ENCODE measurements at places on chromosomes 13 and 19. TPM values are rescaled to one million over a fixed set of nuclear protein-coding genes. Genes with fewer than 3 reads are reported as not detected.

- DNase-seq, result no peak
- no peak overlapping the region for H3K4me3 ChIP-seq
- no peaks in the 10 kb centered on the region for H3K27me3 ChIP-seq
- no peaks in the 10 kb centered on the region for H3K4me1 ChIP-seq
These were observed 16.1 kb downstream of the CKM start for GRCh38 chr19:45306518-45307027.

- peak; percentile 19 for DNase-seq
- peaks cover 60% of the 10 kb centered on the region for H3K27me3 ChIP-seq
- no peak overlapping the region for H3K4me3 ChIP-seq
- H3K4me1 ChIP-seq, result peaks cover 11% of the 10 kb centered on the region
- H3K36me3 ChIP-seq, result no peaks in the 10 kb centered on the region
These were observed 5.1 kb downstream of the NOTCH3 start for GRCh38 chr19:15195371-15196334.

- peak; percentile 36 for DNase-seq
- H3K27me3 ChIP-seq, result peaks cover 11% of the 10 kb centered on the region
- H3K36me3 ChIP-seq, result no peaks in the 10 kb centered on the region
- H3K27ac ChIP-seq, result no peak overlapping the region
These were observed 41.4 kb downstream of the DEDD2 start for GRCh38 chr19:42175952-42176648.

DNA sequence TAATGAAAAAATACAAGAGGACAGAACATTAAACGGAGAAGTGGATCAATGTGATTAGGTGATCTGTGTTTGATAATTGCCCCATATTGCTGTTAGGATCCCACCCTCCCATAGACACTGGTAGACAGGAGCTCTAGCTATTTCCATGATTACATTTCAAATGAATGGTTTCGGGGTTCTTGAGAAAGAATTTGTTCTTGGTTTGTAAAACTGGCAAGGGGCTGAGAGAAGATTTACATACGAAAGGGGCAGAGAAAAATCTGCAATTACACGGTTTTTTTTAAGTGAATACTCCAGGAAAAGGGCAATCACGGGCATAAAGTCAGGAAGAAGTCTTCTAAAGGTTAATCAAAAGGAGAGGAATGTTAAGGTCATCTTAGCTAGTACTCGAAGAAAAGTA is 2125.7 kb upstream of the PCDH20 start:
- no peaks in the 10 kb centered on the region for H3K27me3 ChIP-seq
- no peak for DNase-seq
- H3K4me3 ChIP-seq, result no peak overlapping the region
- no peak overlapping the region for H3K27ac ChIP-seq

GRCh38 chr19:33175886-33176669 is 18.1 kb upstream of the LRP3 start:
- H3K36me3 ChIP-seq, result peaks cover 7% of the 10 kb centered on the region
- H3K4me1 ChIP-seq, result peaks cover 30% of the 10 kb centered on the region
- peak; percentile 50 for DNase-seq

DNA sequence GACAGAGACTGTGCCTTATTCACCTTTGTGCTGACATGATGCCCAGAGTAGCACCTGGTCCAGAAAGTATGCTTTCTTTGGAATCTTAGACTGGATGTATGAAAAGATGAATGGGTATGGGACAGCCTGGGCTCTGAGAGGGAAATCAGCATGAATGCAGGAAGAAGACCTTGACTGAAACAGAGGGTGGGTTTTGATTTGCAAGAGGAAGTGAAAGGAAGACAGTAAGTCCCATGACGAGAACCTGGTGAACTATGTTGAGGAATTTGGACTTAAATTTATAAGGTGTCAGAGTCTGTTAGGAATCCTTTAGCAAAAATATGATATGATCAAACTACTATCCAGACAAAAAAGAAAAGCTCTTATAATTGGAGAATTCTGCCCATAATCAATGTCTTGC is 301.9 kb downstream of the SPRY2 start:
- no peak overlapping the region for H3K4me3 ChIP-seq
- H3K27ac ChIP-seq, result no peak overlapping the region
- H3K36me3 ChIP-seq, result no peaks in the 10 kb centered on the region
- H3K27me3 ChIP-seq, result no peaks in the 10 kb centered on the region
- DNase-seq, result no peak

DNA sequence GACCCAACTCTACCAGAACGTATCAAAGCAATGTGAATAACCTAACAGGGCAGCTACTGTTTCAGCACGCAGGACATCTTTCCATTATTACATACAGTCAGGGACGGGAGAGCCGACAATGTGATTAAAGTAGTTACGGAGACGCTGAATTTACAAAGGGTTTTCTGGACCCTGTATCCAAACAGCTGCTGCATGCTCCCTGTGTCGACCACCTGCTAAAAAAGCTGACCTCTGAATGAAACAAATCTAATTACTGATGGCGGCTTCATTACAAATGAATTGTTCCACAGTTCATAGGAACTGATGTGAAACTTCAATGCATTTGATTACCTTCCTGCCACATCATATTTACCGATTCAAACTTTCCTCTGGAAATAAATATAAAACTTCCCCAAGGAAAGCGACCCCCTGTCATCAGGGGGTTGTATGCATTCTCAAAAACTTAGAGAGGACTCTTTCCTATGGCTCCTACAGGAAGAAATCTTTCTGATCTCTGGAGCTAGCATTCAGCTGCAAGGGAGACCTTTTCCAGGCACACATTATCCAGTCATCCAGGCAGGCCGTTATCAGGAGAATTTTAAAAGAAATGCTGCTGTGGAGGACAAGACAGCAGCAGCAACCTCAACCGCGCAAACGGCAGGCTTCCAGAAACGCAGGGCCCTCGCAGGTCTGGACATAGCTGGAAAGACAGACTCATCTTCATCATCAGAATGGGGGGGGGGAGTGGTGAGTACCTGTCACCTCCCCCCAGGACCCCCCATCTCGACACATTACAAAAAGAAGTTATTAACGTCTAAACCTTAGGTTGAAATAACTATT is 3.1 kb downstream of the EFNB2 start:
- no peaks in the 10 kb centered on the region for H3K36me3 ChIP-seq
- H3K27ac ChIP-seq, result no peak overlapping the region
- no peak for DNase-seq
- H3K4me1 ChIP-seq, result peaks cover 16% of the 10 kb centered on the region
- no peak overlapping the region for H3K4me3 ChIP-seq
- peaks cover 46% of the 10 kb centered on the region for H3K27me3 ChIP-seq

DNA sequence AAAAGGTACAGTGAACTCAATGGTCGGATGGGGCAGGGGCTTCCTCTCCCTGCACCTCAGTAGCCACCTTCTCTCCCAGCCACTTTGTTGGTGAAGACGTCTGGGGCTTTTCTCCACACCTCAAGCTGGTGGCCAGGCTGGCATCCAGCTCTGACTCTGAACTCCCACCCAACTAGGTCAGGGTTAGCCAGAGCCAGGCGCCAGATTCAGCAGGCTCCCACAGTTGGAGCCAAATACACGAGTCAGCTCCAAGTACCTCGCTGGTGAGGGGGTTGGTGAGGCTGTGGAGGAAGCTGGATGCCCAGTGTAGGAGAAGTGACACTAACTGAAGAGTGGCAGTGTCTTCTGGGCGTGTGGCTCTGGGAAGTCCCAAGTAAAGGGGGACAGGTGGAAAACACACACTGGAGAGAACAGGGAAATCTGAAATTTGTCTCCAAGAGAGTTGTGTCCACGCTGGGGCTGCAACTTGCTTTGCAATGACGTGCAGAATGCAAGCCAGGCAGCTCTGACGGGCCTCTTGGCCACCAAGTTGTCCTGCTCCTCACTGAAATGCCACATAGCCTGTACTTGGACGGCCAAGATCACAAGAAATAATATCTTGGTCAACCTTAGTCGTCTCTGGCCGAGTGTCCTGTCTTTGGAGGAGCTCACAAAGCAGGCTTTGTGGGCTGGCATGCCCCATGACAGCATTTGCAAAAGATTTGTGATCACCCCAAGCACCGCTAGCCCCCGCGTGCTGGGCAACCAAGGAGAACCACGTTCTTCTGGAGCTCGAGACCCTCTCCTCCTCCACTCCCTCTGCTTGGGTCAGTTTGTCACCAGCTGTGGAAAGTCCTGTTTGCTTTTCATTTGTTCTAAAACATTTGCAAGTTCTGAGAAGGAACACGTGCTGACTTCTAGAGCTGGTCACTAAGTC is 18.1 kb downstream of the SLC7A1 start:
- H3K4me3 ChIP-seq, result no peak overlapping the region
- H3K27me3 ChIP-seq, result no peaks in the 10 kb centered on the region
- no peak for DNase-seq
- peaks cover 39% of the 10 kb centered on the region for H3K4me1 ChIP-seq
- H3K27ac ChIP-seq, result no peak overlapping the region

GRCh38 chr13:77207943-77208342 is 119.0 kb downstream of the MYCBP2 start:
- no peak overlapping the region for H3K4me3 ChIP-seq
- H3K36me3 ChIP-seq, result peaks cover 38% of the 10 kb centered on the region
- no peak for DNase-seq
- H3K4me1 ChIP-seq, result peaks cover 13% of the 10 kb centered on the region
- peak overlapping the region; percentile 34 for H3K27ac ChIP-seq
- no peaks in the 10 kb centered on the region for H3K27me3 ChIP-seq

GRCh38 chr19:49795615-49796014 is 17.5 kb downstream of the FUZ start:
- peaks cover 4% of the 10 kb centered on the region for H3K4me1 ChIP-seq
- H3K36me3 ChIP-seq, result peaks cover 40% of the 10 kb centered on the region
- DNase-seq, result no peak

GRCh38 chr19:31264041-31264778 is 85.0 kb downstream of the TSHZ3 start:
- peaks cover 13% of the 10 kb centered on the region for H3K27me3 ChIP-seq
- DNase-seq, result no peak
- no peak overlapping the region for H3K27ac ChIP-seq
- H3K36me3 ChIP-seq, result no peaks in the 10 kb centered on the region

- no peak overlapping the region for H3K27ac ChIP-seq
- H3K36me3 ChIP-seq, result peaks cover 21% of the 10 kb centered on the region
- no peaks in the 10 kb centered on the region for H3K27me3 ChIP-seq
- H3K4me1 ChIP-seq, result peaks cover 5% of the 10 kb centered on the region
- H3K4me3 ChIP-seq, result no peak overlapping the region
These were observed 12.0 kb downstream of the FTL start for GRCh38 chr19:48977061-48977460.

DNA sequence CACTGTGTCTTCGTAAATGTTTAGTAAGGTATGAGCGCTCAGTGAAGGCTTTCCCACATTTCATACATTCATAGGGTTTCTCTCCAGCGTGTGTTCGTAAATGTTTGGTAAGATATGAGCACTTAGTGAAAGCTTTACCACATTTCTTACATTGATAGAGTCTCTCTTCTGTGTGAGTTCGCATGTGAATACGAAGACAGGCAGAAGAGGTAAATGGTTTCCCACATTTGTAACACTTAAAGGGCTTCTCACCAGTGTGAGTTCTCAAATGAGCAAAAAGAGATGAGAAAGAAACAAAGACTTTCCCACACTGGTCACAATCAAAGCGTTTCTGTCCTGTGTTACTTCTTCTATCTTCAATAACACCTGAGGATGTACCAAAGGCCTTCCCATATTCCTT is 31.3 kb downstream of the ZNF560 start:
- no peak overlapping the region for H3K4me3 ChIP-seq
- no peaks in the 10 kb centered on the region for H3K27me3 ChIP-seq
- peaks cover 19% of the 10 kb centered on the region for H3K36me3 ChIP-seq
- H3K27ac ChIP-seq, result no peak overlapping the region

- H3K4me3 ChIP-seq, result no peak overlapping the region
- no peak overlapping the region for H3K27ac ChIP-seq
- H3K27me3 ChIP-seq, result peaks cover 9% of the 10 kb centered on the region
- no peaks in the 10 kb centered on the region for H3K4me1 ChIP-seq
These were observed 270.3 kb upstream of the TMTC4 start for GRCh38 chr13:100944791-100945345.

DNA sequence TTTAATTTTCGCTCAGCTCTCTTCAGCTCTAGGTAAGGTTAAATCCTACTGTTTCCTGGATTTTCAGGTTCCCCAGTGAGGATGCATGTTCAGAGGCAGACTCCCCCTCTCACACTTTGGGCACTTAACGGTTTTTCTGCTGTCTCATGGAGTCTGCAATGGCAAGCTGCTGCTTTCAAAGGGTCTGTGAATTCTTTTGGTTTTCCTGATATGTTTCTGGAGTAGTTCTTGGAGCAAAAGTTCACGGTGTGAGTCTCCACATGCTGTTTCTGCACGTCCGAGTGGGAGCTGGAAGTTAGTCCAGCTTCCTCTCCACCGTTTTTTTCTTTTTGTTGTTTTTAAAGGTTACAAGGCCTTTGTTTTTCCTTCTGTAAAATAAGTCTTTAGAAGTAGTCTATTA is 35.4 kb downstream of the DNAJC15 start:
- H3K36me3 ChIP-seq, result peaks cover 6% of the 10 kb centered on the region
- no peak for DNase-seq
- H3K27ac ChIP-seq, result no peak overlapping the region
- no peak overlapping the region for H3K4me3 ChIP-seq
- no peaks in the 10 kb centered on the region for H3K27me3 ChIP-seq

- no peaks in the 10 kb centered on the region for H3K4me1 ChIP-seq
- no peak overlapping the region for H3K4me3 ChIP-seq
- H3K27ac ChIP-seq, result no peak overlapping the region
- DNase-seq, result no peak
These were observed 311.7 kb downstream of the TBC1D4 start for GRCh38 chr13:75170311-75170710.

GRCh38 chr19:48676887-48677286 is 4.1 kb upstream of the NTN5 start:
- no peak overlapping the region for H3K27ac ChIP-seq
- H3K4me1 ChIP-seq, result peaks cover 6% of the 10 kb centered on the region

DNA sequence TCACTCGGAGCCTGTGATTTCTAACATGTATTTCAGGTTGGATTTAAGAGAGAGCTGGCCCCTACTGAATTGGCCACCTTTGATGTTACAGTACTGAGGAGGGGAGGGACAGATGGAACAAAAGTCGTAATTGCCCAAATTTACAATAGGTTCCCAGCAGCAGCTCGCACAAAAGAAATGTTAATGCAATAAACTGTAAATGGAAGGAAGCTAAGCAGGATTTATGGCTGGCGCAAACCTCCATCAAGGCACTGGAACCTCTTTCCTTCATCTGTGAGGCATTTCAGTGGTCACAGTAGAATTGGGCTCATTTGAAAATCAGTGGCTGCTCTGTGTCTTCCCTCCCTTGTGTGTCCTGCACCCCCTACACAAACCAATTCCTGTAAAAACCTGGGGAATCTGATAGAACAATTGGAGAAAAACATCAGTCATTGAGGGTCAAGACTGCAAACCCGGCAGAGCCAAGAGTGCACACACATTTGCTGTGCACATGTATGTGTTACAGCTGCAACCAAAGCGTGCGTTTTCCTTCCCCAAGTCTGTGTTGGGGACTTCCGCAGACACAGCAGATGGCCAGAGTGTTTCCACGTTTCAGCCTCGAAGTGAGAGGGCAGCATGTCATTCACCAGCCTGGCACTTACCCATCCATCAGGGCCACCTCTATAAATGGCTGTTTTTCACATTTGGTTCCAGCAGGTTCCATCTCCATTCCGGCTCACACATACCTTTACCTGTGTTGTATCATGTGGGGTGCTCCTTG is 192.8 kb downstream of the TM9SF2 start:
- H3K27ac ChIP-seq, result no peak overlapping the region
- no peak for DNase-seq
- H3K4me1 ChIP-seq, result no peaks in the 10 kb centered on the region
- no peaks in the 10 kb centered on the region for H3K27me3 ChIP-seq
- H3K4me3 ChIP-seq, result no peak overlapping the region
- H3K36me3 ChIP-seq, result no peaks in the 10 kb centered on the region

The ZGLP1 gene
- 2.0 TPM for total RNA-seq

The KLK15 gene
- not detected for total RNA-seq

The ZNF546 gene
- 4.2 TPM for total RNA-seq

The RFPL4A gene
- not detected for total RNA-seq

The KLF5 gene
- 4.2 TPM for total RNA-seq

The TNFSF11 gene
- total RNA-seq, result 4.5 TPM

The ZNF701 gene
- 22.7 TPM for total RNA-seq

The ATP4B gene
- not detected for total RNA-seq
